Naive thymus-derived CD4-positive, alpha-beta T cell (primary cell): ENCODE measurements at places on chromosomes 4 and X. TPM values are rescaled to one million over a fixed set of nuclear protein-coding genes. Genes with fewer than 3 reads are reported as not detected.

GRCh38 chrX:119899125-119899524, 3.4 kb downstream of the AKAP14 start:
- H3K36me3 ChIP-seq: no peaks in the 10 kb centered on the region
- no peak overlapping the region for H3K4me3 ChIP-seq
- no peaks in the 10 kb centered on the region for H3K27me3 ChIP-seq

DNA sequence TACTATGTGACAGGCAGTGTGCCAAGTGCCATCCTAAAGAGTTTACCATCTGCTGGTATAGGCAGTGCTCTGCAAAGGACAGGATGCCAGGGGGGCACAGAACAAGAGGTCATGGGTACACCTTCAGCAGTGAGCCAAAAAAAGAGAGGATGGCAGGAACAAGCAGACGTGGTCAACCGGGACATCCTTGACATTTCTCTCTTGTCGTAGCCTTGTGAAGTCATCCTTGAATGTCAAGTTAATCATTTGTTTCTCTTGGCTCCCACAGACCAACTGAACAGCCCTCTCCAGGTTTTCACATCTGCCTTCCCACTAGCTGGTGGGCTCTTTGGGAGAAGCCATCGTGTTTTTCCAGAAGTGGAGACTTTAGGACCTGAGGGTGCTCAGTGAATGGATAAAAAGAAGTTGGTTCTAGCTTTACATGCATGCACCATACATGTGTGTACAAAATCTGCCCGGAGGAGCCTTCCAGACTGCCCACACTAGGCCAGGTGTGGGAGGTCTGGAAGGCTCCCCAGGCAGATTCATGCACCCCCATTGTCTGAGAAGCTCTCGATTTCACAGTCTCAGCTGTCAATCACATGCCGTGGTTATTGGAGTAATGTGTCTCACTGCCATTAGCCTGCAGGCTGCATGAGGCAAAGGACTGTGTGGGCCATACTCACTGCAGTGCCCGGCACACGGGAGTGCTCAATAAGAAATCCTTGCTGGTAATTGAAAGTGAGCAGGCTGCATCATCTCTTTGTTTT, 16.4 kb downstream of the PNMA6F start:
- no peak overlapping the region for H3K4me3 ChIP-seq
- H3K36me3 ChIP-seq: no peaks in the 10 kb centered on the region
- H3K27ac ChIP-seq: no peak overlapping the region
- H3K27me3 ChIP-seq: no peaks in the 10 kb centered on the region

- no peak overlapping the region for H3K27ac ChIP-seq
- no peak overlapping the region for H3K4me3 ChIP-seq
- no peaks in the 10 kb centered on the region for H3K4me1 ChIP-seq
- DNase-seq: no peak
- no peaks in the 10 kb centered on the region for H3K36me3 ChIP-seq
Observed at GRCh38 chr4:168817370-168817769, 192.7 kb downstream of the CBR4 start.

GRCh38 chrX:124030520-124030919, 69.0 kb downstream of the STAG2 start:
- DNase-seq: no peak
- H3K4me1 ChIP-seq: no peaks in the 10 kb centered on the region
- no peaks in the 10 kb centered on the region for H3K27me3 ChIP-seq
- no peak overlapping the region for H3K27ac ChIP-seq
- H3K36me3 ChIP-seq: no peaks in the 10 kb centered on the region
- no peak overlapping the region for H3K4me3 ChIP-seq

DNA sequence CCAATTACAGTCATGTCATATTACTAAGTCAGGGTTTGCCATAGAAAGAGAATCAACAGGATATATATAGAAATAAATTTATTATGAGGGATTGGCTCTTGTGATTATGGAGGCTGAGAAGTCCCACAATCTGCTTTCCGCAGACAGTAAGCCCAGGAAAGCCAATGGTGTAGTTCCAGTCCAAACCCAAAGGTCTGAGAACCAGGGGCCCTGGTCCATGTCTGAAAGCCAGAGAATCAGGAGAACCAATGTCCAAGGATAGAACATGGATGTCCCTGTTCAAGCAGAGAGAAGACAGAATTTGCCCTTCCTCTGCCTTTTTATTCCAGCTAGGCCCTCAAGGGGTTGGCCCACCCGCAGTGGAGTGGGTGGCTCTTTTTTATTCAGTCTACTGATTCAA, 25.6 kb downstream of the FABP2 start:
- H3K36me3 ChIP-seq: no peaks in the 10 kb centered on the region
- H3K27me3 ChIP-seq: no peaks in the 10 kb centered on the region
- DNase-seq: no peak

GRCh38 chr4:119581190-119581873, 47.3 kb downstream of the PDE5A start:
- H3K36me3 ChIP-seq: no peaks in the 10 kb centered on the region
- no peaks in the 10 kb centered on the region for H3K4me1 ChIP-seq
- no peak for DNase-seq
- no peak overlapping the region for H3K27ac ChIP-seq
- H3K27me3 ChIP-seq: no peaks in the 10 kb centered on the region

GRCh38 chrX:71871367-71871766, 39.3 kb upstream of the NHSL2 start:
- H3K36me3 ChIP-seq: no peaks in the 10 kb centered on the region
- DNase-seq: no peak
- no peaks in the 10 kb centered on the region for H3K4me1 ChIP-seq
- no peak overlapping the region for H3K4me3 ChIP-seq

DNA sequence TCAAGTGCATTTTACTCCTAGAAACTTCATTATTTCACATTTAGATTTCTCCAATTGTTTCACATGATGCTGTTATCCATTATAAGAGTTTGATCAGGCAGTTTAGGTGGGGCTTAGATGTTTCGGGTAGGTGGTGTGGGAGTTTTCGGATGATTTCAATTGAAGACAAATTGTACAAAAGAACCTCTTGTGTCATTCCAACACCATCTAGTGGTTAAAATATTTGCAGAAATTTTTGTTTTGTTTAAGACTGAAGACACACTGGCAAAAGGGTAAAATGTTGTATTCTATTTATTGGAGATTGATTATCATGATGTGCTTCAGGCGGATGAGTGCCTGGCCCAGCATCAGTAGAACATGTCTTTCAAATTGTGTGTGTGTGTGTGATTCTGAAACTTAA, 212.7 kb downstream of the SH3BGRL start:
- H3K4me3 ChIP-seq: no peak overlapping the region
- H3K27ac ChIP-seq: no peak overlapping the region
- no peak for DNase-seq
- no peaks in the 10 kb centered on the region for H3K27me3 ChIP-seq
- no peaks in the 10 kb centered on the region for H3K36me3 ChIP-seq

DNA sequence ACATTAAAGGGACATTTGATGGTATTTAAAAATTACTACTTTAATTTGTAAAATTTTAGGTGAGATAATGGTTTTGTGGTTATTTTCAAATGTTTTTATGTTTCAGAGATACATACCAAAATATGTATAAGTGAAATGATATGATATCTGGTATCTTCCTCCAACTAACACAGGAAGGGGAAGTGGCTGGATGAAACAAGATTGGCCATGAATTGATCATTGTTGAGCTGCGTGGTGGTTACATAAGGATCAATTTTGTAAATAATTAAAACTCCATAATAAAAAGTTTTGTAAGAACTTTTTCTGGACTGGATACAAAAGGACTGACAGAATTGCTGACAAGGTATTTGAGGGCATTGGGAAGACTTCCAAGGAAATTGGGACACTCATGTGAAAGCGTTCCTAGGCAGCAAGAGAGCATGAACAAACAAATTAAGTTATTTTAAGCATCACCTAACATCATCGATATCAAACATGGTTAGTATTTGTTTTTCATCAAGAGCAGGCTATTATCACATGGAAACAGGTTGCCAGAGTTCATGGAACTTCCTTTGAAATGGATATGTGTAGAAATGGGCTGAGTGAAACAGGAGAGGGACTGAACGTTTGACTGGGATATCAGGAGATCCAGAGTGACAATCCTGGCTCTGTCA, 4.4 kb upstream of the PGM2 start:
- H3K27ac ChIP-seq: no peak overlapping the region
- no peak for DNase-seq
- H3K4me3 ChIP-seq: no peak overlapping the region
- H3K27me3 ChIP-seq: no peaks in the 10 kb centered on the region
- H3K36me3 ChIP-seq: no peaks in the 10 kb centered on the region

GRCh38 chrX:149757206-149758067, 16.4 kb upstream of the HSFX1 start:
- no peak overlapping the region for H3K27ac ChIP-seq
- no peaks in the 10 kb centered on the region for H3K27me3 ChIP-seq
- no peak for DNase-seq
- H3K36me3 ChIP-seq: no peaks in the 10 kb centered on the region
- no peak overlapping the region for H3K4me3 ChIP-seq

DNA sequence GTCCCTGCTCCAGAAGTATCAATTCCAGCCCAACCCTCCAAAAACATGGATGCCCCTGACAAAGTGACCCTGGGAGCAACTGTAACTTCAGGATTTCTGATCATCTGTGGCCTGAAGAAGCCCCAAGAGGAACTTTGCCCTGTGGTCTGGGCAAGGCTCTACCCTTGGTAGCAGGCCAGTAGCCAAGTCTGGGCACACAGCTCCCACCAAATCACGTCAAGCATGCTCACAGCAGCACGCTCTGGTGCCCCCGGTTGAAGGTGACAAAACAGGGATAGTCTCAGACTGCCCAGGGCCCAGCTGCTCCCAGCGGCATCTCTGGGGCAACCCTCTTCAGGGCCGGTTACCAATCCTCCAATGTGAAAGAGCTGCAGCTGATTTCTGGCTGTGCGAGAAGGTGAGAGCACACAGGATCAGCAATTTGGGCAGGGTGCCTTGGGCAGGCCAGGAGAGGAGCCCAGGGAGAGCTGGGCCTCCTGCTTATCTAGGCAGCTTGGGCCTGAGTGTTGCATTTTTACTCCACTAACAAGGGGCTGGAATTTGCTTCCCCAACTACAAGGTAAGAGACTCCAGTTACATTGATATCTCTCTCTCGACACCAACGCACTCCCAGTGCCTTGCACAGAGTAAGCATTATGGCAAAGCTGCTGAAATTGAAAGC, 418.1 kb downstream of the BCOR start:
- no peak for DNase-seq
- H3K27me3 ChIP-seq: no peaks in the 10 kb centered on the region
- H3K36me3 ChIP-seq: no peaks in the 10 kb centered on the region
- H3K27ac ChIP-seq: no peak overlapping the region

GRCh38 chrX:149962859-149963757, 24.8 kb upstream of the EOLA2 start:
- no peak overlapping the region for H3K27ac ChIP-seq

DNA sequence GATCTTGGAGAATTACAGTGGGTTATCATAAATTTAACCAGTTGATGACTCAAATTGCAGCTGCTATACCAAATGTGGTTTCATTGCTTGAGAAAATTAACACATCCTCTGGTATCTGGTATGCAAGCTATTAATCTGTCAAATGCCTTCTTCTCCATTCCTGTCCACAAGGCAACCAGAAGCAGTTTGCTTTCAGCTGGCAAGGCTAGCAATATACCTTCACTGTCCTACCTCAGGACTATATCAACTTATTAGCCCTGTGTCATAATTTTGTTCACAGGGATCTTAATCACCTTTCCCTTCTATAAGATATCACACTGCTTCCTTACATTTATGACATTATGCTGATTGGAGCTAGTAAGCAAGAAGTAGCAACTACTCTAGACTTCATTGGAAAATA, 110.0 kb upstream of the GPC3 start:
- no peak overlapping the region for H3K27ac ChIP-seq
- no peak overlapping the region for H3K4me3 ChIP-seq
- no peaks in the 10 kb centered on the region for H3K27me3 ChIP-seq
- no peaks in the 10 kb centered on the region for H3K4me1 ChIP-seq
- no peaks in the 10 kb centered on the region for H3K36me3 ChIP-seq

DNA sequence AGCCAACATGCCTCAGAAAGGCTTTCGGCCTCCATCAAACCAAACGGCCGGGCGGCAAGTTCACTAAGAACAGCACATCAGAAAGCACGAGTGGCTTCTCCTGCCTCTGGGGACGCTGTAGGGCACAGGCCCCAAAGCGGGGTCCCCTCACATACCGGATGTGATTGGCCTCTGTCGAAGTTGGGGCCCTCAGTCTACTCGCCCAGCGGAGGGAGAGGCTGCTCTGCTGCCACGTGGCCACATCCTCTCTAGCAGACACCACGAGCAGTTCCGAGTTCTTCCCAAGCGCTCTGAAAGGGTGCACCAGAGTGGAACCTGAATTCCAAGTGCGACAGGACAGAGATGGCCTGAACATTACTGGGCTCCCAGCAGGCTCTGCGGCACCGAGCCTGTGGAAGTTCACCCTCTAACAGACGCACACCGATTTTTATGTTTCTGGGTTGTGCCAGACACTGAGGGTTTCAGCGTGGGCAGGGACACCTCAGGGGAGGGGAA, 21.1 kb downstream of the NOP14 start:
- no peak for DNase-seq
- H3K27me3 ChIP-seq: no peaks in the 10 kb centered on the region
- peaks cover 24% of the 10 kb centered on the region for H3K36me3 ChIP-seq
- no peak overlapping the region for H3K27ac ChIP-seq

DNA sequence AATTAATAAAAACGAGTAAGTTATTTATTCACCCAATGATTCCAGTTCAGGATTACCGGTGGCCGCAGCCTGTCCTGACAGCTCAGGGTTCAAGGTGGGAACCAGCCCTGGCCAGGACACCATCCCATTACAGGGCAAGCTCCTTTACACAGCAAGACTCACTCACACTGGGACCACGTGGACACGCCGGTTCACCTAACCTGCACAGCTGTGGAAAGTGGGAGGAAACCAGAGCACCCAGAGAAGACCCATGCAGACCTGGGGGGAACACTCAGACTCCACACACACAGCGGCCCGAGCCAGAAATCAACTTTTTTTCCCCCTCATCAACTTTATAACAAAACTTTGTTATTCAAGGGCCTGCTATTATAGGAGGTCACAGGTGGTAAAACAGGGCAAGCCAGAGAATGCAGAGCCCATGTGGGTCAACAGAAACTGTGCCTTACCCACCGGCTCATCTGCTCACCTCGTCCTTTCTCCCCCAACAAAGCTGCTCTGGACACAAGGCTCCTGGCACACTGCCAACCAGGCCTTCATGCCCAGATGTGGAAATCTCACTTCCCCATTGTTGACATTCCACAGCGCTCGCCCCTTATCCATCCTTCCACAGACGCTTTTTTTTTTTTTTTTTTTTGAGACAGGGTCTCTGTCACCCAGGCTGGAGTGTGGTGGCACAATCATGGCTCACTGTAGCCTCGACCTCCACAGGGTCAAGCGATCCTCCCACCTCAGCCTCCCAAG, 8.0 kb upstream of the ODAPH start:
- DNase-seq: no peak
- H3K36me3 ChIP-seq: no peaks in the 10 kb centered on the region
- H3K27me3 ChIP-seq: no peaks in the 10 kb centered on the region
- no peaks in the 10 kb centered on the region for H3K4me1 ChIP-seq
- no peak overlapping the region for H3K27ac ChIP-seq
- no peak overlapping the region for H3K4me3 ChIP-seq

GRCh38 chrX:15930585-15930984, 76.0 kb upstream of the AP1S2 start:
- no peak overlapping the region for H3K4me3 ChIP-seq
- H3K27ac ChIP-seq: no peak overlapping the region
- no peaks in the 10 kb centered on the region for H3K36me3 ChIP-seq
- no peaks in the 10 kb centered on the region for H3K4me1 ChIP-seq
- no peak for DNase-seq

Gene CXCL11
- total RNA-seq: not detected

Gene C4orf51
- total RNA-seq: not detected in 2 replicates

Gene TMEM35A
- not detected in 2 replicates for total RNA-seq

Gene IL3RA
- 7.9 TPM for total RNA-seq

Gene GRK4
- 2.1 TPM for total RNA-seq

Gene XAGE1A
- not detected in 2 replicates for total RNA-seq

Gene HHIP
- total RNA-seq: not detected

Gene PPP1R2C
- total RNA-seq: not detected
